CD4-positive, alpha-beta T cell treated with Interleukin-21 for 1 hour (primary cell): ENCODE measurements at places on chromosomes 13 and 19.

GRCh38 chr13:112443191-112443994 is 67.2 kb downstream of the SPACA7 start:
- no peak for DNase-seq

DNA sequence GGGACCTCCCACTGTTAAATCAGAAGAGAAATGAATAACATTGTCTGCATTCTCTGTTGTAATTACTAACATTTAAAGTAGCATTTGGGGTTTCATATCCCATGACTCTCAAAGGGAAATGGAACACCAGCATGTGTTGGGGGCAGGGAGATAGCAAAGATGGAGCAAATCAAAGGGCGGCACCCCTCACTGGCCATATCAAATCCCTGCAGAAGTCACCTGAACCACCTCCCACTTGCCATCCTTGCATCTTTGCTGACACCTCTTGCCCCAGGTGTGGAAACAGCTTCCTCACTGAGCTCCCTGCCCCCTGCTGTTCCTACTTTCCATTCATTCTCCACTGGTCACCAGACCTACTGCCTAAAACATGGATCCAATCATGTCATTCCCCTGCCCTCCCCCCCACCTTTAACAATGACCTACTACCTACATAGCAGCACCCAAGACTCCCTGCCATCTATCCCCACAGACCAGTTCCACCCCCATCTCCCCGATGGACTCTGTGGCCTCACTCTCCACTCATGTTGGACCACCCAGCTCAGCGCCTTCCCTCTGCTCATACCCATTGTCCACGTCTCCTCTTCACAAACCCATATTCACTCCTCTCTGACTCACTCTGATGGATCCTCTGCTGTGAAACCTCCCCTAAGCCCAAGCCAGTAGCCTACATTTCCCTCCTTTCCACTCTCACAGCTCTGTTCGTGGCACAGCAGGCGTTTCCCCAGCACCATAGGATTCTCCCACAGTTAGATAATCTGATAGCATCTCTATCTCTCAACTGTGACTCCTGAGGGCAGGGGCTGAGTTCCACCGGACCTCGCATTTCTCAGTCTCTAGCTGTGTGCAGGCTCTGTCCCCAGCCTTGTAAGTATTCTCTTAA is 55.9 kb downstream of the DLEU7 start:
- DNase-seq, result no peak

GRCh38 chr13:100789481-100789880 is 114.9 kb upstream of the TMTC4 start:
- no peak for DNase-seq

- DNase-seq, result no peak
These were observed 720 bp upstream of the HNRNPL start for GRCh38 chr19:38850436-38850975.

DNA sequence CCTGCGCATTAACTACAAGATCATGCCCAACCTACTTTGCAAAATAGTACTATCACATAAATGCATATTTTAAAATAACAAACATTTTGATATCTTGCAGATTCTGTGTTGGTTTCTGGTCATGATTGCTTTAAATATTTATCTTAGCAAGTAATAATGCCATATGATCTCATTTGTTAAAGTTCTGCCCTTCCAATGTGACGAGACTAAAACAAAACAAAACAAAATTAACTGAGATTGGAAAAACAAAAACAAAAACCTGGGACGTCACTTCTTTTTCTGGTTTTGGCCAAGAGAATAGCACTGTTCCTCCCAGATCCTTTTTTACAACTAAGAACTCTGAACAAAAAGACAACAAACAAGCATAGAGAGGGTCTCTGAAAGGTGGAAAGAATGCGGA is 436.3 kb downstream of the DACH1 start:
- DNase-seq, result no peak

DNA sequence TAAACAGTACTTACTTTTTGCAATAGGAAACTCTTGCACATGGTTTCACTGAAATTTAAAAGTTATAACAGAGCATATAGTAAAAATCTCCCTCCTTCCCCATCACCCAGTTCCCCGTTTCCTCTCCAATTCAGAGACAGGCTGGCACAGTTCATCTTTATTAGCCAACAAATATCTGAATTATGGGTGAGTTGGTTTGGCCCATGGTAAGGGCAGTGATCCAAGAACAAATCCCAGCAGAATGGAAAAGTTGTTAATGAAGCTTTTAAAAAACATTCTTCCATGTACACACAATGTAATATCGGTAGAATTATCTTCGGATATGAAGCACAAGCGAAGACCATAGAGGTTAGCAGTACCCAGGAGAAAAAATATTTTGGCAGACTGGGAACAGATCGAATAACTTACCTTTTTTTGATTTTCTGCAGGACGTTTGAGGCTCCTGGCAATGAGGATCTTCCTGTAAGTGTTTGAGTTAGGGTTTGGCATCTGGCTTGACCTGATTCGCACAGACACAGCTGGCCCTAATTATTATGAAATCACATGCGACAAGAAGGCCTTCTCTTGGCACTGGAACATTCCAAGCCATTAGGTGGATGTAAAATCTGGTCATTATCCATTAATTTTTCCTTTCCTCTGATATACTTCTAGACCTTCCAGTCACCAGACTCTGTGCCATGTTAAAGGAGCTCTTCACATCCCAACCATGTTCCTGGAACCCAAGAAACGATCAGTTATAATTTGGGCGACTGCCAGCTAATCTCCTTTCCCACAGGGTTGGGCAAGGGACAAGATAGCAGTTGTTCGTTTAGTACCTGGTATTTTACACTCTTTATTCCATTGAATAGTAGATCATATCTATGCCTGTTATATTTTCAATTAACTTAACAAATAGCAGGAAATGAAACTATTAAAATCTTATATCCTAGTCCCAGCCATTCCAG is 139.4 kb upstream of the TSC22D1 start:
- DNase-seq, result no peak

- DNase-seq, result no peak
These were observed 70.4 kb downstream of the LATS2 start for GRCh38 chr13:20990910-20991525.

DNA sequence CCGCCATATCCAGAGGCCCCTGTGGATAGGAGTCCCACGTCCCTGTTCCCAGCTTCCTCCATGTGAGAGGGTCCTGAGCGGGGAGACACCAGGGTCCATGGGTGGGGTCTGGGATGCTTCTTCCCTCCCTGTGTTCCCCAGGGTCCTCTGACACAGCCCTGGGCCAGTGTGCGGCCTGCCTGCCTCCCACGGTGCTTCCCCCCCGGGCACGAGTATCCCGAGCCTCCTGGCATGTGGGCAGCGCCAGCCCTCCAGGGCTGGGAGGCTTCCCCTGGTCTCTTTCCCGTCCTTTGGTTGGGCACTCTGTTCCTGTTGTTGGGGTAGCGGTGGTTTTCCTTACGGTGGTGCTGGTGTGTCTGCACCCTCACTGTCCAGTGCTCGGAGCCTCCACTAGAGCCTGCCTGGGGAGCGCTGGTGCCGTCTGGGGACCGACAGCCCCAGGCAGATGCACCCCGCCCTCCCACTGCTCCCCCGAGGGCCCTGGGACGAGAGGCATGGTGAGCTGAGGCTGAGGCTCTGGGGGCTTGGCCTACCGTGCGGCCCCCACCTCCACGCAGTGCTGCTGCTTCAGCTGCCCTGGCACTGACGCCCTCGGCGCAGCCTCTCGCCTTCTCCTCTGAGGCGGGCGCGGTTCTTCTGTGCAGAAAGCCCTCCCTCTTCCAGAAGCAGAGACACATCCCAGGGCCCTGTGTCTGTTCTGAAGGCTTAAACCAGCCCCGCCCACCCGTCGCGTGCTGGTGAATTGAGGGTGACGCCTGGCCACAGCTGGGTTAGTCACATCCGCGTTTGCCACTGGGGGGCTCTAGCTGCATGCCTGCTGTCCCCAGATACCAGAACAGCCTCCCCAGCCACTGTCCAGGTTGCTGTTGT is 27.9 kb downstream of the PLEKHJ1 start:
- DNase-seq, result peak; percentile 28

DNA sequence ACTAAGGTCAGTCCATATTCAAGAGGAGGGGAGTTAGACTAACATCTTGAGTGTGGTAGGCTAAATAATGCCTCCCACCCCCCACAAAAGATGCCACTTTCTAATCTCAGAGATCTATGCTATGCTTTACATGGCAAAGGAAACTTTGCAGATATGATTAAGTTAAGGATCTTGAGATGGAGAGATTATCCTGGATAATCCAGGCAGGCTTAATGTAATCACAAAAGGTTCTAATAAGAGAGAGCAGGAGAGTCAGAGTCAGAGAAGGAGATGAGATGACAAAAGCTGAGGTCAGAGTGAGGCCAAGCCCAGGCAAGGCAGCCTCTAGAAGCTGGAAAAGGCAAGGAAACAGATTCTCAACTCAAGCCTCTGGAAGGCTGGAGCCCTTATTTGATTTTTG is 1011.6 kb downstream of the PCDH9 start:
- no peak for DNase-seq

- peak; percentile 59 for DNase-seq
These were observed 749 bp downstream of the GATAD2A start for GRCh38 chr19:19405971-19406877.

DNA sequence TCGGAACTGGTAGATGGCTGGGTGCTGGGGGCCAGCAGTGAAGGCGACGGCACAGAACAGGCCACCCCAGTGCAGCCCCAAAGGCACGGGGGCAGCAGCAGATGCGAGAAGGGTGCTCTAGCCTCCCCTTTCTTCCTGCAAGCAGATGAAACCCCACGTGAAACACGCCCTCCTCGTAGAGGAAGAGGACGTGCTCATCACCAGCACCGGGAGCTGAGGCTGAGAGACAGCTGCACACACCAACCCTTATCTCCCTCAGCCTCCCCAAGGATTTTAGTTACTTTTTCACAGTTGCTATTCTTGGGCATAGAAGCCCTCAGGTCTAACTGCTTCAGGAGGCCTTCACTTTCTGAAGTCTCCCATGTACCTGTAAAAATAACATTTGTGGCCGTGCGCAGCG is 11.9 kb downstream of the ZNF787 start:
- no peak for DNase-seq

GRCh38 chr19:44587963-44588770 is 25.2 kb upstream of the IGSF23 start:
- no peak for DNase-seq

- DNase-seq, result no peak
These were observed 11.6 kb downstream of the ZNRF4 start for GRCh38 chr19:5466814-5467291.

DNA sequence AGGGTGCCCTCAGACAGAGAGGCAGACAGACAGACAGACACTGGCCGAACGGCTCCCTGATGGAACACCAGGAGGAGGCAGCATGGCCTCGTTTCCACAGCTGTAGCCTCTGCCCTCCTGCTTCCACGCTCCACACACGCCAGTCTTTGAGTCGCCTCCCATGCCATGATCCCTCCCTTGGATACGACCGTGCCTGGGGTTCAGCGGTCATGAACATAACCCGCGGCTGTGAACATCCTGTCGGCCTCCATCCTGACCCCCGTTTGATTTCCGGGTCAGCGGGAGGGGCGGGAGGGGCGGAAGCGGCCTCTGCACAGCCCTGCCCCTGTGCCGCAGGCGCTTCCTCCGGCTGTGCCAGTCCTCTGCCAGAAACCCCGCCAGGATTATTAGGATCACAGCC is 23.4 kb downstream of the GP6 start:
- DNase-seq, result peak; percentile 22

DNA sequence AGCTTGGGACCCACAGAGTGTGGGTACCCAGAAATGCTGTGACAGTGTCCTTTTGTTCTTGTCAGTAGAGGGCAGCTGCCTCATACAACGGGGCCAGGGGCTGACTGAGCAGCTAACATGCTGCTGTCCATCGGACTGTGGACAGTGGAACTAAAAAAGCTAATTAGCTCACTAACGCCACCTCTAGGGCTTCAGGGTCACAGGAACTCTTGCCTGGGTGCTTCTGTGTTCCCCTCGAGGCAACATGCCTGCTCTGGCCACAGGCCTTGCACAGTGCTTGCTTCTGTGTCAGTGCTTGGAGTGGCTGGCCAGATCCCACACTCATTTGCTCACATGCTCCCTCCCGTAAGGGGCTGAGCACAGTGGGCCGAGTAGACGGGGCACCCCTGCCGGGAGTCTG is 377.0 kb downstream of the OLFM4 start:
- no peak for DNase-seq

DNA sequence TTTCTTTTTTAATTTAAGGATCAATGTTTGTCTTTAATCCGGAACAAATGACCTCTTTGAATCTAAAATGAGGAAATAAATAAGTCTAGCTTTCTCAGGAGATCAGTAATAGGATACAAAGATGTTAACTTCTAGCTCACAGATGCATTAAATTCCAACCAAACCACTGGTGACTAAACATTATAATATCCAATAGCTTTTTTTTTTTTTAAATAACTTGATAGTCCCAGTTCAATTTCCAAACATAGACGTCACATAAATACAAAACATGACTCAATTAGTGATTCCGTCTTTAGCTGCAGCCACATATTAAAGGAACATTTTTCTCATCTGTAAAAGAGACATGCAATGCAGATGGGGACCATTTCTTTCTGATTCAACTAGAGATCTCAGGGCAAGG is 390.5 kb upstream of the PCDH9 start:
- no peak for DNase-seq

DNA sequence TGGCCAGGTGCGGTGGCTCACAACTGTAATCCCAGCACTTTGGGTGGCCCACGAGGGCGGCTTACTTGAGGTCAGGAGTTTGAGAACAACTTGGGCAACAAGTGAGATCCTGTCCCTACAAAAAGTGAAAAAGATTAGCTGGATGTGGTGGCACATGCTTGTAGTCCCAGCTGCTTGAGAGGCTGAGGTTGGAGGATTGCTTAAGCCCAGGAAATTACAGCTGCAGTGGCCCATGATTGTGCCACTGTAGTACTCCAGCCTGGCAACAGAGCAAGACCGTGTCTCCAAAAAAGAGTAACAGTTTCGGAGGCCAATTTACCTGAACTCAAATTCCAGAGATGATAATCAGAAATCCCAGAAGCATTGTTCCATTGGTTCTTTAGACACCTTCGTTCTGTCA is 4.4 kb downstream of the ZNF473 start:
- DNase-seq, result no peak

DNA sequence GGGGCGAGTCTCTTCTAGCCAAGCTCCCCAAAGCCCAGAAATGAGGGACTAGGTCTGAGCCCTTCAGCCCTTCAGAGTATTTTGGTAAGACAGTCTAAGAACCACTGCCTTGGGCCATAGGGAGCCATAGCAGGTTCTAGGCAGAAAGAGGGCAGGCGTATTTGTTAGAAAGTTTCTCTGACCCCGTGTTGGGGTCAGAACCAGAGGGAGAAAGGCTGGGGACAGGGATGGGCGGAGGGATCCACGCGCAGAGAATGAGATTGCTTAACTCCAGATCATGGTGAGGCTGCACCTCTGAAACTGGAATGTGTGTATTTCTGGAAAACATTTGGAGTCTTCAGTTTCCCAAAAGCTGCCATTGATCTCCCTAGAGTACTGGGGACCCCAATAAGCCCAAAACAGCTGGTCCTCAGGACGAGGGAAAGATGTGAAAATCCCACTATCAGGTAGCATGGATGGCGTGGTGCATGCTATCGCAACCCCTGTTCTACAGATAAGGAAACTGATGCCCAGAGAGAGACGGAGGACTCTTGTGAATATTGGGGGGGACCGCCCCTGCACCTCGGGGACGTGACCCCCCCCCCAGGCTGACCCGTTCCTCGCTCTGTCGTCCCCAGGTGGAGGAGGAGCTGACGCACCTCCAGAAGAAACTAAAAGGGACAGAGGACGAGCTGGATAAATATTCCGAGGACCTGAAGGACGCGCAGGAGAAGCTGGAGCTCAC is 703 bp upstream of the TPM4 start:
- no peak for DNase-seq
